Activated T-helper 1 cell treated with anti-CD3 and anti-CD28 coated beads, Interleukin-2, amount 50 U/mL, for 16 hours (primary cell): ENCODE measurements at places on chromosomes 6 and 20.

GRCh38 chr6:150361876-150362275 is 6.9 kb upstream of the IYD start:
- DNase-seq: no peak

DNA sequence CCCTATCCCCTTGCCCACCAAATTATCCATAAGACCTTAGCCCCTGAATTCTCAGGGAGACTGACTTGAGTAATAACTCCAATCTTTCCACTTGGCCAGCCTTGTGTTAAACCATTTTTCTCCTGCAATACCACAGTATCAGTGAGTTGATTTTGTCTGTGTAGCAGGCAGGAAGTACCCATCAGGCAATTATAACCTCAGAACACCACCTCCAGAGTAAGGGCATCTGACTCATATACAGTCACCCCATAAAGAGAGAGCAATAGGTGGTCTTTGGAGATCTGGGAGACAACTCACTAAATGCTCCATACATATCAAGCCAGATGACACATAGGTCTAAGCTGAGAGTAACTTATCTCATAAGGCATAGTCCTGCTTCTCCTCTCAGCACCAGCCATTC is 83.7 kb downstream of the FILIP1 start:
- no peak for DNase-seq

DNA sequence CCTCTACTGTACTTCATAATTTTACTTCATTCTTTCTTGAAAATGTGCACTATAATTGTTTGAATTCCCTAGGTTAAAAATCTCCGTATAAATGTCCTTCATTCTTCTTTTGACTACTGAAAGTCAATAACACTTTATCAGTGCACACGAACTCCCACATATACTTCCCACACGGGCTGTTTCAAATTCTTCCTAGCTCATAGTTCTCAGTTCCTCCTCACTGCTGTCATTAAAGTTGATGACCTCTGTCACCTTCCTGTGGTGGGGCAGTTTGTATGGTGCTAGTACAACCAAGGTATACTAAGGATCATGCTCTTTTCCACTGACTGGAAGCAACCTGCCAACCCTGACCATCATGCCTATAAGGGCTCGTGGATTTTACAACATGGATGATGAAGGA is 40.0 kb upstream of the CD2AP start:
- DNase-seq: no peak

- DNase-seq: no peak
Measured at GRCh38 chr6:17497535-17498095, 102.5 kb upstream of the FAM8A1 start.

GRCh38 chr6:15375638-15376290 is 129.9 kb downstream of the JARID2 start:
- no peak for DNase-seq

DNA sequence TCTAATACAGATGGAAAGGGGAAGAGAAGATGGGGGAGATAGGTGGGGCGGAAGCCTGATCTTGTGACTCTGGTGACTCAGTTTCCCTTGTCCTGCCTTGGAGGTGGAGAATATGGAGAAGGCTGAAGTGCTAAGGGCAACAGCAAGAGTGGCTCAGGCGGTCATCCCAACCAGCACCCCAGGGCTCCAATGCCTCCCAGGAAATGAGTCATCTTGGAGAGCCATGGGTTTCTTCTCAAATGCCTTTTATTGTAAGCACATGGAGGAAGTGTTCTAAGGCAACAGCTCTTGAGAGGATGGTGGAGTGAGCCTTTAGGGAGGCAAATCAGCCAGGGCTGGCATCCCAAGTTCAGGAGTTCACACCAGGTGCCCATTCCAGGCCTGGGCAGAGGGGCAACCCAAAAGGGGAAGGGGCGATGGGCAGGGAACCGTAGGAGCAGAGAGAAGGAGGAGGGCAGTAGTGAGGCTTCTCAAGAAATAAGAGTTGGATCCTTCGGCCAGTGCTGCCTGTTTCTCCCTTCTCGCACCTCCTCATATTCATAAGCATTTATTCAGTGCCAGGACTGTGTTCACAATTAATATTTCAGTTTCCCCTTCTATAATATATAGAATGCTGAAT is 13.2 kb upstream of the AHCY start:
- no peak for DNase-seq

DNA sequence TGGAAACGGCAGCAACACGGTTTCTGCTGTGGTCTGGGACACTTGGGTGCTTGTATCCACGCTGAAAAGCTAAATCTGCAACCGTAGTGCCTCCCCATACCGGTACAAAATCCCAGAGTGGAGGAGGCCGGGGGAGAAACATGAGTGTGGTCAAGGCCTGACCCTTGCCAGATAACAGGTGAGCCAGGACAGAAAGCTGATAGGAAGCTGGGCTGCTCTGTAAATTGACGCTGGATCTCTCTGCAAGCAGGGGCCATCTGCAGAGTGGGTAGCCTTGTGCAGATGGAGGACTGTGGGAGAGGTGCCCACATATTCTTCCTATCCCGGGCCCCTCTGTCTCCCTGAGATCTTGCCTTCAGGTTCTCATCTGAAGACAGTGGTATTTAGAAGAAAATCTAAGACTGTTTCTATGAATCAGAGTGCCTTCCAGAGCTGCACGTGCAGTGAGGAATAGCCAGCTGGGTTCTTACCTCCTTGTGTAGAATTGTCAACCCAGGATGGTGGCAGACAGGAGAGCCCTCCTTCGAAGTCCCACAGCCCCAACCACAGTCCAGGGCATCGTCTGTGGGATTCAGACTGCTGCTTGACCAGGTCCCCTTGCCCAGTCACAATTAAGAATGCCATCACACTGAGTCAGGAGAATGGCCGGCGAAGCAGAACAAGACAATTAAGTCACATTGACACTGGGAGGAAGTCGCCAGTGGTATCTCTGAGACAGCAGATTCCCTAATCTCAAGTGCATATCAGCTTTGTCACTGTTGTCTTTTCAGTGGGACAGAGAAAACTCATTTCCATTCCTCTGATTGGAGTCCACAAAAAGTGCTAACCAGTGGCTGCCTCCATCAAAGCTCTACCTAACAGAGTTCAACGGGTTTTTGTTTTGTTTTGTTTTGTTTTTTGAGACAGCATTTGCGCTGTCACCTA is 100.0 kb upstream of the RIPOR2 start:
- no peak for DNase-seq

DNA sequence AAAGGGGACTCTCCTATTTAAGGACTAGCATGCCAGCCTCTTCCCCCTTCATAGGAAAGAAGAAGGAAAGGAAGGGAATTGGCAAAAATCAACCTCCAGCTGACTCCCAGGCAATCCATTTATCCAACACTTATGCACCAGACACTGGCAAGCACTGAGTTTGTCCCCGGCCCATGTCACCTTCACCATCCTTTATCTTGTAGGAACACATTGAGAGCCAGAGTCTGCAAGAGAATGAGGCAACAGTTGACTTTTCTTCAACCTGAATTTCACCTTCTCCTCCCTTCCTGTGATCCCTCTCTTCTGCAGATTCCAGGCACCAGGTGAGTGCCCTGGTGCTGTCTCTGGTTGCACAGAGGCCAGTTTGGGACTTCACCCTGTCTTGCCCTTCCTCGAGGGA is 264.3 kb upstream of the ECI2 start:
- no peak for DNase-seq
